Activated CD4-positive, alpha-beta memory T cell treated with anti-CD3 and anti-CD28 coated beads, Interleukin-2, amount 10 ng/mL, durations not matched to agents 7 days and 5 days (primary cell): ENCODE measurements at places on chromosomes 5 and 9. TPM values are rescaled to one million over a fixed set of nuclear protein-coding genes. Genes with fewer than 3 reads are reported as not detected.
A peak's percentile ranks its signal among the peaks of the same experiment; 100 is the strongest.

DNA sequence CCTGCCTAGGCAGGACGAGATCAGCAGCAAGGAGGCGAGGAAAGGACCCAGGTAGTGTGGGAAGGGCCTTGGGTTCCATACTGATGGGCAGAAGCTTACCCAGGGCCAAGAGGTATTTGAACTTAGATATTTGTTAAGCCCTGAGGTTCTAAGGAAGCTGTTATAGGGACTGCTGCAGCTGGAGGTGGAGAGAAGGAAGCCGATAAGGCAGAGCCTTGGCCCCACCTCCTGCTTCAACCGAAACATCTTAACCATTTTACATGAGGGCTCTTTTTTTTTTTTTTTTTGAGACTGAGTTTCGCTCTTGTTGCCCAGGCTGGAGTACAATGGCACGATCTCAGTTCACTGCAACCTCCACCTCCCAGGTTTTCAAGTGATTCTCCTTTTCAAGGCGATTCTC, 8.6 kb upstream of the AQP3 start:
- H3K4me3 ChIP-seq = peak overlapping the region; percentile 10
- peaks cover 64% of the 10 kb centered on the region for H3K4me1 ChIP-seq
- H3K27me3 ChIP-seq = no peaks in the 10 kb centered on the region
- peak overlapping the region; percentile 58 for H3K27ac ChIP-seq

DNA sequence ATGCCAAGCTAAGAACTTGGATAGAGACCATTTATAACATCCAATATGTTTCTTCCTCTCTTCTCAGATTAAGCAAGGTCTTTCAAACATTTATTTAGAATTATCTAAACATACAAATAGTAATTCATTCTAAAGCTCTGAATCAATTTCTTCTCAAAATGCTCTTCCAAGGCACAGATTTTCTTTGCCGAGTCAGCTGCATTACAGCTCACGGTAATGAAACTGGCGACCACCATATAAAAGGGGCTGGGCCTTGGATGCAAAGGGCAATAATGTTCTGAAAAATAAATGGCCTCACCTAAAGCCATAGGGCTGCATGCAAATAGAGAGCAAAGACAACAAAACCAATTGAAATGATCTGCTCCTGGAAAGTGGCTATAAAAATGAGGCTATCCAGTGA, 63.8 kb downstream of the MED27 start:
- no peak for DNase-seq
- H3K4me3 ChIP-seq = no peak overlapping the region
- no peaks in the 10 kb centered on the region for H3K4me1 ChIP-seq
- no peaks in the 10 kb centered on the region for H3K27me3 ChIP-seq
- H3K27ac ChIP-seq = no peak overlapping the region

GRCh38 chr5:36946101-36946500, 69.5 kb downstream of the NIPBL start:
- no peaks in the 10 kb centered on the region for H3K36me3 ChIP-seq
- H3K27ac ChIP-seq = no peak overlapping the region
- H3K4me1 ChIP-seq = peaks cover 1% of the 10 kb centered on the region
- no peak for DNase-seq
- no peak overlapping the region for H3K4me3 ChIP-seq
- no peaks in the 10 kb centered on the region for H3K27me3 ChIP-seq

- no peak overlapping the region for H3K4me3 ChIP-seq
- no peak for DNase-seq
- no peak overlapping the region for H3K27ac ChIP-seq
- H3K36me3 ChIP-seq = no peaks in the 10 kb centered on the region
- peaks cover 13% of the 10 kb centered on the region for H3K4me1 ChIP-seq
Observed at GRCh38 chr9:95090023-95090791, 227.3 kb downstream of the FANCC start.

GRCh38 chr5:176768174-176768970, 42.0 kb upstream of the UNC5A start:
- peaks cover 33% of the 10 kb centered on the region for H3K27me3 ChIP-seq
- DNase-seq = no peak
- no peaks in the 10 kb centered on the region for H3K36me3 ChIP-seq
- no peak overlapping the region for H3K4me3 ChIP-seq

GRCh38 chr9:93020771-93021670, 37.5 kb upstream of the SUSD3 start:
- peaks cover 36% of the 10 kb centered on the region for H3K4me1 ChIP-seq
- H3K27ac ChIP-seq = peak overlapping the region; percentile 76
- H3K36me3 ChIP-seq = peaks cover 73% of the 10 kb centered on the region
- H3K27me3 ChIP-seq = no peaks in the 10 kb centered on the region
- DNase-seq = peak; percentile 62

- DNase-seq = no peak
- no peak overlapping the region for H3K27ac ChIP-seq
- H3K27me3 ChIP-seq = no peaks in the 10 kb centered on the region
- no peaks in the 10 kb centered on the region for H3K36me3 ChIP-seq
- H3K4me1 ChIP-seq = no peaks in the 10 kb centered on the region
- no peak overlapping the region for H3K4me3 ChIP-seq
Observed at GRCh38 chr5:57834829-57835608, 352.4 kb upstream of the ACTBL2 start.

DNA sequence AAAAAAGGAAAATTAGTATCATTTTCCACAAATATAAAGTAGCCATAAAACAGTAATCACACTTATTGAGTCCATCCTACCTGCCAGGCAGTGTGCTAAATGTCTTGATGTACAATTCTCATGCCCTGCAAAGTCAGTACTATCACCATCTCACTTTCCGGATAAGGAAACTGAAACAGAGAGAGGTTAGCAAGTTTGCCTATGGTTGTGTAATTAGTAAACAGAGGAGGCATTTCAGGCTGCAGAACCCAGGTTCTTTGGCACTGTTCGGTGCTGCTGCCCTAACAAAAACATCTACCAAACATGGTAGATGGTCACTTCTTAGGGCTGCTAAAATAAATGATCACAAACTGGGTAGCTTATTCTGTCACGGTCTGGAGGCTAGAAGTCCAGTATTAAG, 22.6 kb downstream of the PLAC8L1 start:
- no peak overlapping the region for H3K27ac ChIP-seq
- H3K4me1 ChIP-seq = peaks cover 37% of the 10 kb centered on the region
- peaks cover 10% of the 10 kb centered on the region for H3K27me3 ChIP-seq
- H3K36me3 ChIP-seq = no peaks in the 10 kb centered on the region
- no peak for DNase-seq

GRCh38 chr9:129437626-129438323, 183.1 kb downstream of the C9orf50 start:
- peaks cover 66% of the 10 kb centered on the region for H3K27me3 ChIP-seq
- peaks cover 22% of the 10 kb centered on the region for H3K4me1 ChIP-seq
- no peak overlapping the region for H3K4me3 ChIP-seq
- no peak for DNase-seq

DNA sequence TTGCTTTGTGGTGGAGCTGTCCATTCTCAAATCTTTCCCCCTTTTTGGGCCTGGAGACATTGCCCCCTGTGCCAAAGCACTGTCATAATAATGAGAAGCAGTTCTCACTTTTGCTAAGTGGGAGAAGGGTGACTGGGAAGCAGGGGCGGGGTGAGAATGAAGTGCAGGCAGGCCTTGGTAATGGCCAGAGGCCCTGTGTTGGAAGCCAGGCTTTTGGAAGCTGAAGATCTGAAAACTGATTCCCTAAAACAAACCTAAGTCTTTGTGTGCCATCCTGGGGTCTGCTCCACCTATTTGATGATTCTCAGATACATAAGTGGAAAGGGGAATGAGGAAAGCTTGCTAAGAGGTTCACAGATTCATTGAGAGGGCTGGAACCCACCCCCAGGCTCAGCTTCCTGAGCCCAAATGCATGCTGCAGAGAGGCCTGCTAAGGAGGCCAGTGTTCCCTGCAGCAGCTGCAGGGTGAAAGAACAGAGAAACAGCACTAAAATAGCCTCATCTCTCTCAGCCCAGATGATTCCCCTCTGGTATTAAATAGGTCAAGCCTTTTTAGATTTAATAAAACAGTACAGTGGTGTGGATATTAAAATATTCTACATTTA, 75.0 kb downstream of the NSG2 start:
- no peaks in the 10 kb centered on the region for H3K36me3 ChIP-seq
- no peak overlapping the region for H3K4me3 ChIP-seq
- no peaks in the 10 kb centered on the region for H3K27me3 ChIP-seq
- no peaks in the 10 kb centered on the region for H3K4me1 ChIP-seq
- no peak overlapping the region for H3K27ac ChIP-seq

- H3K4me3 ChIP-seq = no peak overlapping the region
- DNase-seq = no peak
- peaks cover 18% of the 10 kb centered on the region for H3K27me3 ChIP-seq
- H3K4me1 ChIP-seq = peaks cover 1% of the 10 kb centered on the region
- no peaks in the 10 kb centered on the region for H3K36me3 ChIP-seq
- no peak overlapping the region for H3K27ac ChIP-seq
Observed at GRCh38 chr9:123964761-123965160, 34.8 kb upstream of the DENND1A start.

DNA sequence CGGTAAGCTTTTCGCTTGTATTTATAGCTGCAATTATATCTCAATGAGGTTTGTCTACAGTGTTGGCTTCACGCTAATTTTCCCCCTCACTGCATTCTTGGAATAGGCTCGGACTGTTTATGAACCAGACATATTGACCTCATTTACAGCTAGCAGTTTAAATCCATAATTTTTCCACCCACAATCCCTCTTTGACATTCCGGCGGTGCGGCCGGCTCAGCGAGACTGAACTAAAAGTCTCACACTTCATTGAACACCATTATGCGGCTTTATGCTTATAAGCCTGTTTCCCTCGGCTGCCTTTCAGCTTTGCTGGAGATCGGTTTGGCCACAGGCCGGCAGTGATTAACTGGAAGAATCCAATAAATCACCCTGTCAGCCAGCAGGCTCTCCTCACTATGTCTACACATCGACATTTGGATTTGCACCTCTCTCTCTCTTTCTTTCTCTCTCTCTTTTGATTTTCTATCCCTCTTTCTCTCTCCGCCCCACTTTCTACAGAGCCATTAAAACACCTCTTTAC, 315.0 kb upstream of the TLE4 start:
- peaks cover 2% of the 10 kb centered on the region for H3K27me3 ChIP-seq
- no peak overlapping the region for H3K27ac ChIP-seq
- H3K36me3 ChIP-seq = no peaks in the 10 kb centered on the region
- DNase-seq = no peak

Gene ADAMTS2
- total RNA-seq = not detected

Gene CA9
- total RNA-seq = 1.2 TPM

Gene NDUFAF2
- total RNA-seq = 21.1 TPM

Gene AUH
- total RNA-seq = 39.3 TPM

Gene LRRC14B
- total RNA-seq = not detected

Gene GCNT4
- total RNA-seq = 1.5 TPM

Gene FOXD1
- 0.28 TPM for total RNA-seq
